ENCODE measurements at places on chromosomes 1 and 21.

DNA sequence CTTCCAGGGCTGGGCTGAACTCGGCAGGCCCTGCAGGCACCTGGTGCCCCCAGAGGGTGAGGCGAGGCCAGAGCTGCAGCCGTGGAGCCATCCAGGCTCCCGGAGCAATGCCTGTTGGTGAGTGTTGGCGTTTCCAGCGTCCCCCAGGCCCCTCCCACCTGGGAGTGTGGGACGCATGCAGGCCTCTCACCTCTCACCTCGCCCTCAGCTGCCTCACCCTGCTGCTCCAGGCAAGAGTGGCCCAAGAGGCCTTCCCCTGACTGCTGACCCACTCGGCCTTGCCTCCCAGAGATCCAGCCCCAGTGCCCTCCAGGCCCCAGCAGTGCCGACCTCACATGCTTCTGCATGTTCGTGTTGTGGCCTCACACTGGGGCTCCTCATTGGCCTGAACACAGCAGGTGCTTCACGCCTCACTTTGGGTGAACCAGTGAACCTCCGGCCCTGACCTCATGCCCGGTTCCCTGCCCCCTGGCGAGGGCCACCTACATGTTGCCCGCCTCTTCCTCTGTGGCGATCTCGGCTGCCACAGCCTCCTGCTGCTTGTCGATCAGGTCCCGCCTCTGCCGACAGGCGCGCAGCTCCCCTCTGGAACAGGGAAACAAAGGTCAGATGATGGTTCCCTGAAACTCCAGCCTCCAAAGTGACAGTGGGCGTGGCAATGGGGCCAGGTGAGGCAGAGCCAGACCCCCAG lies 17.0 kb downstream of the CFAP74 start:
- DNase-seq, result no peak

DNA sequence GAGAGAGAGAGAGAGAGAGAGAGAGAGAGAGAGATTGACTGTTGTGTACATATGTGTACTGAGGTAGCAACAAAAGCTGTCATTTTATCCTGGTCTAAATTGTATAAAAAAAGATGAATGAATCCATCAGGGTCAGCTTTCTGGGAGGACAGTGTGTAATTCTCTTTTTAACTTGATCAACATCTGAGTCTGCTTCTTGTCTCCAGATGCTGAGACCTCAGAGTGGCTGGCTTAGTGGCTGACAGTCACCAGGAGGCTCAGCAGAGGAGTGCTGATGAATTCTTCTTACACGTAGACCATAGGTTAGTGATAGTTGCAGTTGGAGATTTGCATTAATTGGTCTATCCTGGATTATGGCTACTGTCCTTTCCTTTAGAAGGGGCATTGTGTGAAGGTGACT lies 28.5 kb upstream of the PLXNA2 start:
- no peak for DNase-seq

- no peak for DNase-seq
These were observed 67.0 kb downstream of the ERO1B start for GRCh38 chr1:236214761-236215160.

- DNase-seq, result peak; percentile 40
These were observed 662 bp upstream of the LGALS8 start for GRCh38 chr1:236522937-236523703.

GRCh38 chr1:110617116-110617515 lies 11.0 kb upstream of the KCNA2 start:
- DNase-seq, result no peak

DNA sequence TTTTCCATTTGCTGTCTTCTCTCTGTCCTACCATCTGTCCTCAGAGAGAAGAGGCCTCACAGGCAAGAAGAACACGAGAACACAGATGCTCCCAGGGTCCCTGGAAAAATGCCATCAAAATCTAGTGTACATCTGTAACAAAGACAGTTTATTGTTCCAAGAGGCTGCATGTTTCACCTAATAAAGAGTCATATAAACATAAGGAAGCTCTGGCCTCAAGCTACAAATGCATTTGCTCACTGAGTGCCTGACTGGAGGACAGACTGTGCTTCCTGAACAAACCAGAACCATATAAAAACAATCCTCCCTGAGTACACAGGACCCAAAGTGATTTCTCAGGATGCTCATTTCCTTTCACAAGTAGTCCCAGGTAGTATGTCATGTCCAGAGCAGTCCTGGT lies 76.3 kb upstream of the SLC44A3 start:
- no peak for DNase-seq

DNA sequence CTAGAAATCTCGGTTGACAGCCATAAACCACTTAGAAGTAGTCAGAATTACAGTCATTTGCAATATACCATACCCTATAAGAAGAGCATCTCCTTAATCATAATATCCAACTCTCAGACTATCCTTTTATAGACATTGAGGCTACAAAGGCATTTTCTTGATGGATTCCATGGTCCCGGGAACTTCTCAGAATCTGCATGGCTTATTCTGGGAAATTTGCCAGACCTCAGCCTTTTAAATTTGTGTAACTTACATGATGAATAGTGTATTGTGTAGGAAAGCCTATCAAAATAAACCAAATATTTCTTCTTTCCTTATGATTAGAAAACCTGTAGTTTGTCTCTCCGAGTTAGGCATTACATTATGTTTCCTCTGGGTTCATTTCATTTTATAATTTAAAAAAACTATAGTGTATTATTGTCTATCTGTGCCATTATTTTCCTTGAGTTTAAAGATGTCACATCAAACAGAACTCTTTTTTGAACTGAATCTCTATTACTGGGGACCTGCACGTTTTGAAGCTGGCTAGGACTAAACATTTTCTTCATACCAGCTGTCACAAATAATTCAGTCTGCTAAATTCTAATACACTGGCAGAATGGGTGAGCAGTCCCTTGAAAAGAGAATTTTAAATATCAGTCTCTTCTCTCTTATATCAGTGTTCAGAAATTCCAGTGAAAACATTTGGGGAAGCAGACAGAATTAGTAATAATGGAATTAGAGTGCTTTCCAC lies 102.9 kb downstream of the GABPA start:
- DNase-seq, result no peak

GRCh38 chr1:3482378-3482849 lies 27.9 kb downstream of the ARHGEF16 start:
- DNase-seq, result no peak

- DNase-seq, result no peak
These were observed 269.4 kb downstream of the RWDD3 start for GRCh38 chr1:95503278-95504030.

- DNase-seq, result no peak
These were observed 58.7 kb upstream of the KIAA1614 start for GRCh38 chr1:180854001-180854400.

DNA sequence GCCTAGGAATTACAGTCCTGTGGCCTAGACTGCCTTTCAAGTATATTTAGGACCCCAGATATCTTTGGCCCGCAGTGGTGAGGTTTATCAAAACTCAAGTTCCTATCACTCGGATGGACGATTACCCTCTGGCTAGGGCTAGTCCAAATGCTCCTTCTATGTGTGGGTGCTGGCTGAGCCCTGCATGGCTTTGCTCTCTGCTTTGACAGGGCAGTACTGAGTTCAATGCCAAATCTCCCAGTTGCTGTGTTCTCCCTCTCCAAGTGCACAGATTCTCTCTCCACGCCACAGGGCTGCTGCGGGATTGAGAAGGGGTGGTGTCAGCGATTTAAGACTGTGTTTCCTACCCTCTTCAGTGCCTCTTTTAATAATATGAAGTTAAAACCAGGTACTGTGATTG lies 97.0 kb downstream of the LHX4 start:
- DNase-seq, result no peak

- no peak for DNase-seq
These were observed 514.2 kb upstream of the ZP4 start for GRCh38 chr1:238404921-238405320.

GRCh38 chr21:19049567-19049966 lies 646.0 kb upstream of the TMPRSS15 start:
- DNase-seq, result no peak
